ENCODE measurements at places on chromosomes 5 and 9.

DNA sequence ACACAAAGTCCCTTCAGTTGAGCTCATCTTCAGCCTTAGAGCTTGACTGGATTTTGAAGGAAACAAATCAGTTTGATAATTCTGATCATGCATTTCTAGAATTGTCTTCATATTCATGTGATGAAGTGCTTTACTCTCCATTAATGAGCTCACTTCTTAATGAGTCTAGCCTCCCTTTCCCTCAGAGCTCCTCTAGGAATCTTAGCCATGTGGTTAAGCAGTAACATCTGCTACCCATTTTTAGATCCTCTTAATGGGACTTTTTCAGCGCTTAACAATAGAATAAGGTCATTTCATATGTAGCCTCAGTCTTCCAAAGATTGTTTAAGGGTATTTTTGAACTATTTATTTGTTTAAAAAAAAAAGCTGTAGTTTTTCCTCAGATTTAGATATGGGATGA lies 36.9 kb upstream of the LURAP1L start:
- no peak for DNase-seq

DNA sequence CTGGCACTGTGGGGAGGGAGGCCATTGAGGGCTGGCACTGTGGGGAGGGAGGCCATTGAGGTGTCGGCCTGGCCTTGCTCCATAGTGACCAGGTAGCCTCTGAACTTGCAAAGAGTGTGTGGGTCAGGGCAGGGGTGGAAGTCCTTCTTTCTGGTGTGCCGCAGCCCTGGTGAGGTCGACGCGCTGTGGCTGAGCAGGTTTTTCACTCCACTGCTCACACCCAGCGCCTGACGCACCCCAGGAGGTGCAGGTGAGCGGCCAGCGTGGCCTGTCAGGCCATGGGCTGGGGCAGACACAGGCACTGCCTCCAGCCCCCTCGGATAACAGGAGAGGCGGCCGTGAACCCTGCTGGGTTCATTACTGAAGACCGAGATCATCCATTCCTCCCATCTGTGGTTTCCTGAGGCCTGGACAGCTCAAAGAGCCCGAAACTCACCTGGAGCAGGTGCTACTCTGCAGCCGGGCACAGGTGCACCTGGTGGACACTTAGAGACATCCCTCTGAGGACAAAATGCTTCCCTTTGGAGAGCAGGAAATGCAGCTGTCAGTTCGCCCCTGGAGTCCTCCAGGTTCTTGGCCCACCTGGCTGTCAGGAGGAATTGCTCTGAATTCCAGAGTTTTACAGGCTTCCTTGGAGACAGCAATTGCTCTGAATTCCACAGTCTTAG lies 32.4 kb downstream of the LHX3 start:
- no peak for DNase-seq

DNA sequence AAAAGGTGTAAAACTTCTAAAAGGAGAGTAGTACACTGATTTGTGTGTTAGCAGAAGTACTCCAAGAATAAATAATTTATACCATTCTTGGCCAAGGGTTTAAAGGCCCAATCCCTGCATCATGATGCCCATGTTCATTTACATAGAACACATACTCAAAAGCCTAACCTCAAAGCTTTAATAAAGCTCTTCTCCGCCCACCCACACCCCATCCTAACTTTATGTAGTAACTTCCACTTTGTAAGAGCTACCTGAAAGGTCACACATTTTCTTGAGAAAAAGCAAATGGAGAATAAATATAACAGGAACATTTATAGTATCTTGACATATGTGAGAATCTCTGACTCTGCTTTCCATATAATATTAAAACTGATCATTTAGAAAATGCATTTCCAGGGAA lies 148.8 kb upstream of the FREM1 start:
- DNase-seq: no peak

GRCh38 chr9:7174884-7175283 lies 417.1 kb downstream of the KDM4C start:
- no peak for DNase-seq

GRCh38 chr9:87158765-87159164 lies 211.5 kb upstream of the GAS1 start:
- no peak for DNase-seq

GRCh38 chr9:85858056-85858750 lies 82.7 kb upstream of the NAA35 start:
- no peak for DNase-seq

DNA sequence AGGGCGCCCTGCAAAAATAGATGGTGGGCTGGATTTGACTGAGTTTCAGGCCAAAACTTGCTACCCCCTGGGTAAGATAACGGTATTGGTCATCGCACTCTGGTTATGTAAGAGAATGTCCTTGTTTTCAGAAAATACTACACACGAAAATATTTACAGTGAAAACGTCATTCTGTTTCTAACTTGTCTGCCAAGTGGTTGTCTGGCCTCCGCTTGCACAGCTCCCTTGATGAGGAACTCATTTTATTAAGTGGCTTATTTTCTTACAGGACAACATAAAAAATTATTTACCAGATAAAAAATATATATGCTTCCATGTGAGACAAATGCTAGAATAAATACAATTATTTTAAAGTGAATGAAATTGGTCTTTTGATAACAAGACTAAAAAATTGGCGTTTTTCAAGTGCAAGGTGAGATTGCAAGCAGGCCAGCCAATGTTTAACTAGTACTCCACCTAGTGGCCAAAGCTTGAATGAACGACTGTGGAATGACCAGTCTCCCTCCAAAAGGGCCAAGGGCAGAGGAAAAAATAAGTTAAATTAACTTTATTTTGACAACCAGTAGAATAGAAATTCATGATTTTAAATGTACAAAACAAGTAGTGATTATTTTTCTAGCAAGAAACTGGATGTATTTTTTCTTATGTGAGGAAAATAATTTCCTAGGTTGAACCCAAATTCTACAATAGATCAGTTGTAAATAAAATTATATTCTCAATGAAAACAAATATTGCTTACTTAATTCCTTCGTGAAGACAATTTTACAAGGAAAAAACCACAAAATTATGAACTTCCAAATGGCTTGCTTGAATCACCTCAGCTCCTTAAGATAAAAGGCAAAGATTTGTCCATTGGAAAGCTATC lies 93.2 kb downstream of the ZFAND5 start:
- DNase-seq: peak; percentile 23

- DNase-seq: no peak
These were observed 167.1 kb upstream of the PHYKPL start for GRCh38 chr5:178399701-178400095.

DNA sequence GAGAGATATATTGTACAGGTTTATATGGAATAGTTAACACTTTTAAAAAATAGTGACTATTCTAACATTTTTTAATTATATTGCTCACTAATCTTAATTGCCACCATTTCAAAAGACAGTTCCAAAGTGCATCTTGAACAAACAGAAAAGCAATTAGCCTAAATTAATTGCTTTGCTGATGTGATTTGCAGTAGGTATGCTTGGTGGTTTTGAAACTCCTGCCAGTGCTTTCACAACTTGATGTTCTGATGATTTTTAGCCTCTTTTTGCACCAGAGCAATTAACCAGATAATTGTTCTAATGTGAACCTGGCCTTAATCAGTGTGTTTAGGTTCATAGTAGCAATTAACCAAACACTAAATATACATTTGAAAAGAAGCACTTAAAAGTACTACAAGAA lies 207.6 kb downstream of the FBXL17 start:
- DNase-seq: no peak

DNA sequence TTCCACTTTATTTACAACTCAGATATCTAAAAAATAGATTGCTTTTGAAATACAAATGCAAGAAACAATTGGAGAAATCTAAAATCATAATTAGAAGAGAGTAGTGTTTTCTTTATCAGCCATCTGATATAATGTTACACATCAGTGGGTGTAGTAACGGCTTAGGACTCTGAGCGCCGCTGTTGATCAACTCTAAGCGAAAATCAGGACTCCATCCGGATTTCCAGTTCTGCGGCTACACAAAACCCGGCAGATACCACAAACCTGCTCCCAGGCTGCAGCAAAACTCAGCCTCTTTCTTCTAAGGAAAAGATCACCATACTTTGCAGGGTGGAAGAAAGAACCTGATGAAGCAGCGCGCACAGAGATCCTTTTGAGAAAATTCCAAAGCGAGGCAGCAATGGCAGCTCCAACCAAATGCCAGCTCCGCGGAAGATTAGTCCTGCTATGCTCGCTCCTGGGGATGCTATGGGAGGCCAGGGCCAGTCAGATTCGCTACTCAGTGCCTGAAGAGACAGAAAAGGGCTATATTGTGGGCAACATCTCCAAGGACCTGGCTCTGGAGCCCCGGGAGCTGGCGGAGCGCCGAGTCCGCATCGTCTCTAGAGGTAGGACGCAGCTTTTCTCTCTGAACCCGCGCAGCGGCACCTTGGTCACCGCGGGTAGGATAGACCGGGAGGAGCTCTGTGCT lies at the start of gene PCDHGA9:
Gene PCDHGA9, plus strand, starts transcription at position 226 of the 691 bp plus-strand sequence. Its CDS starts 175 bp downstream, at position 401.
- no peak for DNase-seq

GRCh38 chr9:5263351-5264218 lies 32.4 kb downstream of the INSL4 start:
- DNase-seq: no peak

DNA sequence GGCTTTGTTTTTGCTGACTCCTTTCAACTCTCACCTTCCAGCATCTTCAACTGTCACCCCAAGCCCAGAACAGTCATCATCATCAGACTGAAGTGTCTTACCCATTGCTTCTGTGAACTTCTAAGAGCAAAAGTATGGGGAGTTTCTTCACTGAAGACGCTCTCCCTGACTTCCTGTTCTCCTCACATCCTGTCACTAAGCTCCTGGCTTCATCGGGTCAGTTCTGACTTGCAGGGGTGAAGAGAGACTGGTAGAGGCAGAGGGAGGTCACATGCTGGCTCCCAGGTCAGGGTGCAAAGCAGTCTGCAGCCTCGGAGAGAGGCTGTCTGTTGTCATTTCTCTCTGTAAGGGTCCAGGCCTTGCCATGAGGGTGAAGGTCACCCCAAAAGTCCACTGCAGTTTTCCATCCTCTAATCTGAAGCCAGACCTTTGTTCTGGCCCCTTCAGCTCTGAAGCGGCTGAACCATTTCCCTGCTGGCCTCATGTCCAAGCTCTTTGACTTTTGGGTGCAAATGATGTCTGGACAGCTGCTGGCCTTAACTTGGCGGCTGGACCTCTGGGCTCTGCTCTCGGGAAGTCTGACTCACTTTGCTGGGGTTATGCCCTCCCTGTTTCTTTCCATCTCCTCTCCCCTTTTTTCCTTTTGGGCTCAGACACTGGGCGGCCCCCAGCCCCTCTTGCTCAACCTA lies 305.0 kb downstream of the RAB3C start:
- no peak for DNase-seq

DNA sequence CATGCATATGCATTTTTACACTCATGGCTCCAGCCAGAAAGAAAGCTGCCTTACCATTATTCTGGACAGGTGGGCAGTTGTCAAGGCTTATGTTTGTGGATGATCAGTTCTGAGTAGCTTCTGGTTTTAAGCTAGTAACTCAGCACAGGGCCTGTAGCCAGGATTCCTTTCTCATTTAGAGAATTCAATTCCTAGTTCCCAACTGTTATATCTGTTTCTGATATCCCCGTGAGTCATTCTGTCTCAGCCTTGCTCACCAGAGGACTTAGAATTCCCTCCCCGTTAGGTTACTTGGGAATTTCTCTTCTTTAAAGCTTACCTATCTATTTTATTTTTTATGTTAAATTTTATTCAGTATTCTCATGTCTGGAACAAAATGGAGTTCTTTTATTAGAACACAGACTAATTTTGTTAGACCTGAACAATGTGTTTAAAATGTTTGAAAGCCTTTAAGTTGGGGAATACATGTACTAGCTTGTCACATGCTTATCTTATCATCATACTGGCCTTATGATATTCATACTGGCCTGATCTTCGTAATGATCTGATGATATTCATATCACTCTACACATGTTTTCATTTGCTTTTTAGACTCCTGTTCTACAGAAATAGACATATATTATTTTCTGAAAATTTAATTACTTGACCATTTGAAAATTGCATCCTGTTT lies 47.1 kb downstream of the CAST start:
- DNase-seq: peak; percentile 54

Data from GM04504 (cell line).